Adrenal gland (tissue), 19 donors: ENCODE measurements at places on chromosomes 5 and 9. TPM values are rescaled to one million over a fixed set of nuclear protein-coding genes. Genes with fewer than 3 reads are reported as not detected.

DNA sequence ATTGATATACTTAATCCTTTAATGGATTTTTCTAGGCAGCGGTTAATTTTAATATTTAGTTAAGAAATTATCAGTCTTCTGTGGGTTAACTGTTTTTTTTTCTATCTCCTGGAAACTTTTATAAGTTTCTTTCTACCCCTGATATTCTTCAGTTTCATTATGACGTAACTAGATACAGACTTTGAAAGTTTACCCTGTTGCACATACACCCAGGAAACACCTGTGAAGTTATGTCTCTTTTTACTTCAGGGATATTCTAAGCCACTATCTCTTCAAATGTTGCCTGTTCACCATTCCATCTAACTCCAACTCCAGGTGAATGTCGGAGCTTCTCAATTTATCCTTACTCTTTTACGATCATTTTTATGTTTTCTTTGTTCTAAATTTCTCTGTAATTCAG, 329.0 kb downstream of the ICE1 start:
- DNase-seq, result no peak

DNA sequence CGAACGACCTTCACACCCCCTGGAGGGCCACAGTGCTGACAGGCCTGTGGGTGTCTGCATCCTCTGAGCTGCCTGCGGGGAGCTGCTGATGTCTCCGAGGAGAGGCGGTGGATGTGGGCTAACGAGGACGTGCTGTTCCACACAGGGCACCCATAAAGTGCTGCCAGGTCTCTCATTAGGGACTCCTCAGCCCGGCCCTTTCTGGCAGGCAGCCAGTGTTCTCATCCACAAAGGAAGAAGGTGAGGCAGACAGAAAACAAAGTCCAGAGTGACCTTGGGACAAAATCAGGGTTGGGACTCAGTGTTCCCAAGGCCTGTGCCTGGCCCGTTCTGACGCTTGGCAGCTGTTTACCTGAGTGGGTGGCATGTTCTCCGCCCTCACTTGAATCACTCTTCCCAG, 29.3 kb downstream of the CARTPT start:
- DNase-seq, result peak; percentile 56

GRCh38 chr9:131330814-131331600, 41.5 kb downstream of the PLPP7 start:
- DNase-seq, result no peak

Gene GFI1B
- not detected for total RNA-seq

GRCh38 chr9:83965350-83966208, 14.4 kb downstream of the HNRNPK start:
- no peak for DNase-seq

DNA sequence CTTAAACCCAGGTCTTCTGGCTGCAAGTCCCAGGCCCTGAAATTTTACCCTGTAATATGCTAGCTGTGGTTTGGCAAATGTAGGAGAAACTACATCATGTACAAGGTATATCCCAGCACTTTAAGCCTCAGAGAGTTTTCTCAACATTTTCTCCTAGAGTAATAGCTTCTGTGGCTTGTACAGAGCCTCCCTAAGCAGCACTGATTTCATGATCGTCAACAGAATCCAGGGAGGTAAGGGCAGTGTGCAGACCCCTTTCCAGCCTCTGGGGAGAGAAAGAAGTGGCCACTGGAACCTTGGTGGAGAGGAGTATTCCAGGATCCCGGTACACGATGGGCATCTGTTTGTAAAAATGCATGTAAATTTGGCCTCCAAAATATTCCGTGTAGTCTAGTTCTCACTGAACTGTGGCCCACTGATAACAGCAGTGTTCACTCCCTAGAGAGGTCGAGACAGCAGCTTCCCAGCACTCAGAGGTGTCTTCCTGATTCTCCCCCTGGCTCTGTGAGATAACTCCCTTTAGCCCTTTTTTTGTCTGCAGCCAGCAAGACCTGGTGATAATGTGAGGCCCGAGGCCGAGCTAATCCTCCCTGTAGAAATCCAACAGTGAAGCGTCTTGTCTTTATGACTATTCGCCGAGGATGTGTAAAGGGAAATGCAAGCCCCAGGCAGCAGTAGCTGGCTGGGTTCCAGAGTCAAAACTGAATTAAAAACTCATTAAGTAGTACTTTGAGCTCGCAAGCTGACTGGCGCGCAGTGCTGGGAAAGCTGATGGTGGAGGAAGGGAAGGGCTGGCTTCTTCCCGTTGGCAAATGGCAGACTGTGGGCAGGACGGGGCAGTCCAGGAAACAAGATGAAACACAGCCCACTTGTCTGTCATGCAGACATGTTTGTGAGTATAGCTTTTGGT, 59.0 kb downstream of the MAP1B start:
- peak; percentile 39 for DNase-seq

DNA sequence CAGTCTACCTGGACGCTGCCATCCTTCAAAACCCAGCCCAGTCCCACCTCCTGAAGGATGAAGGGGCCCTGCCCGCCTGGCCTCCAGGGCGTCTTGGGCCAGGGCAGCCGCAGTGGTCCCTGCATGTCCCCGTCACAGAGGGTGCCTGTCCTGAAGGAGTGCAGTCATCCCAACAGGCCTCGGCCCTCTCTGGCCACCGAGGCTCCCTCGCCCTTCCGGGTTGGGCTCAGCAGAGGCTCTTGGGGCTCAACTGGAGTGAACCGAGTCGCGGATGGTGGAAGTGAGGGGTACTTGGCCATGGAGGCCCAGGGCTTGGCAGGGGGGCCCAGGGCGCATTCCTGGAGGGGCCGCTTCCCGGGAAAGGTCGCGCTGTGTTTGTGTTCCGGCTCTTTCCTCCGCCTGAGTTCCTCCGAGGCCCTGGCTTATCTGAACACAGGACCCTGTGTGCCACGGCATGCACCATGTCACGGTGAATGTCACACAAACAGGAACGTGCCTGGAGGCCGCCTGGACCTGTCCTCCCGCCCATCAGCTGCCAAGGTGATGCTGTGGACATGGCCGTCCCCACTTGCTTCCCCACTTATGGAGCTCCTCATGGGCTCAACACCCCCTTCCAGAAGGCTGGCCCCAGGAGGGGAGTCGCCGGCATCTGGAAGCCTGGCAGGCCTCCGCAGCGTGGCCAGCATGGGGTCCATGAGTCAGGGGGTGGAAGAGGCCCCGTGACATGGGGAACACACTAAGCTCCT, 25.7 kb upstream of the OBP2B start:
- DNase-seq, result no peak

- DNase-seq, result no peak
These were observed 123.0 kb downstream of the EGFLAM start for GRCh38 chr5:38381361-38381760.

DNA sequence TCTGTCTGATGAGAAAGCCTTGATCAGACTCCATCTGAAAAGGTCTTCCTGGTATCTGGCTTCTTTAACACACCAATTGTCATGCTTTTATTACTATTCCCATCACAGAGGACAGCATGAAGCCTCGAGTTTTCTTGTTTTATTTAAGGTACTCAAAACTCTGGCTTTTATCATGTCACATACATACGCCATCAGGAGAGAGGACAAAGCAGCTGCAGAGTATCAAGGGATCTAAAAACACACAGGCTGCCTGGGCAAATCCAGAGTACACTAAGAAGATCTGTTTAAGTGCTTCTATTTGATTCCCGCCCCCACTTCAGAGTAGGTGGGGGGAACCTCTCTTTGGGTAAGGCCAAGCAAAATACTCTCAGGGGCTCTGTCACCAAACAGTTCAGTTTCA, 277.2 kb downstream of the SPOCK1 start:
- no peak for DNase-seq

Gene MOB3B
- total RNA-seq, result 5.0 TPM

GRCh38 chr9:91191411-91192380, 170.0 kb downstream of the AUH start:
- no peak for DNase-seq

- no peak for DNase-seq
These were observed 23.4 kb downstream of the URM1 start for GRCh38 chr9:128394379-128395168.

DNA sequence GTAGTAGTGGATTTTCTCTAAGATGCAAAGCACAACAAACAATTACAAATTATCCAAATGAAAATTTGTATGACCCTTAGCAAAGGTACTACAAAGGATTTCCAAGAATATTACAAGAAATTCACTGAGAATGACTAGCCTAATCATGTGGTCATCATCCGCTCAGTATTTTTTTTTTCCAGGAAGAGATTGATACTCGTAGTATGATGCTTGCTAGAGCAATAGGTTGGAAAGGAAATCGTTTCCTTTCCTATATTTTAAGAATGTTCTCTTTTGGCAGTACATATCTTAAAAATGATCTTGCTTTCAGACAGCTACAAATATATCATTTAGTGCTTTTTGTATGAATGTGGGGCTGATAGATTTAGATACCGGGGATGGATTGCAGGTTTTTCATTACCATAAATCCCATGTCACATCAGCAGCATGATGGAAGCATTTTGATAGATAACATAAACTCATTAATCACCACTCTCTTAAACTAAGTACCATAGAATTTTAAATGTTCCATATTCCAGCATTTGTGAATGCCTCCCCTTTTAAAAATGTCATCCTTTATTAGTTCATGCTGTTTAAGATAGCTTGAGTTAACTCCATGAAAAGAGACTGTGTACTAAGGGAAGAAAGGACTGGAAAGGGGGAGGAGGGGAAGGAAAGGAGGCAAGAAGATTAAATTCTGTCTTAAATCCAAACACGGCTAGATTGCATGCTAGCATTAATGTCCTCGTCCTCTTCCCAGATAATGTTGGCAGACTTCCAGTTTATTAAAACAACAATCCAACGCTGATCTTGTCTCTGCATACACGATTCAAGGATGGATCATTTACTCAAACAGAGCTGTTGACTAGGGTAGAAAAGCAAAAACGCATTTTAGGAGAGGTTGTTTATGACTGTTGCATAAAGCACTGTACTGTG, 311.7 kb upstream of the ZNF608 start:
- no peak for DNase-seq

DNA sequence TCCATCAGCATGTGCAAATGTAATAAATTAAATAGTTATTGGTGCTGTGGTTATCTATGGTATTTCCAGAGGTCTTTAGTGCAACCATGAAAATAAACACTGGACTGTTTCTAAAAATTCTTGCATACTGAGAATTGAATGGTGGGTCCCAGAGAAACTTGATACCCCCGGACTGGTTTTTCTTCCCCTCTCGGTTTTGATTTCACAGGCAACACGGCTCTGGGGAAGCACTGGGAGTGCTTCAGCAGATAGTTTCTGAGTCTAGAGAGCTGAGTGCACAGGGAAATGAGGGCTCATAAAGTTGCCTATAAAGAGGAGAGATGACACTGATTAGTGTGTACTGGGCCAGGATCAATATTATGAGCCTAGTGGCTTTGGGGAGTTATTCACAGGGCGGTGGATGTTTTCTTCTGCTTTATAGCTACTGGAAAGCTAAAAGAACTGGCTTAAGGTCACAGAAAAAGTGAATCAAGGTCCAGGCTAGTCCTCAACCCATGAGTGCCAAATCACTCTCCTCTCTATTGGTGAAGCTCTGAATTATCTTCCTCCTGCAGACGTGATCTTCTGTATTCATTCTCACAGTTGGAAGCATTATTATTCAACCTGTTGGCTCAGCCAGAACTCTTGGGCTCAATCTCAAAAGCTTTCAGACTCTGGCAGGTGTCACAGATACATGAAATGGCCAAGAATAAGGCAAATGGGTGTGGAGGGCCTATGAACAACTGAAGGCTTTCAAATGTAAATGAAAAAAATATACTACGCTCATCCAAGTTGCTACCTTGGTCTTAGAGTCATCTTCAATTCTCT, 170.2 kb upstream of the HMHB1 start:
- no peak for DNase-seq

- DNase-seq, result no peak
These were observed 133.4 kb downstream of the UGCG start for GRCh38 chr9:112029921-112030444.

- DNase-seq, result no peak
These were observed 1339.3 kb upstream of the C9orf72 start for GRCh38 chr9:28912621-28913020.

Gene GPRIN1
- total RNA-seq, result 0.90 TPM

Gene SUSD3
- total RNA-seq, result 4.9 TPM

- DNase-seq, result no peak
These were observed 27.2 kb downstream of the NDUFAF2 start for GRCh38 chr5:60972231-60972630.

Gene IL3
- total RNA-seq, result not detected

Gene DMRT3
- total RNA-seq, result not detected

Gene ZNF483
- total RNA-seq, result 25.1 TPM

DNA sequence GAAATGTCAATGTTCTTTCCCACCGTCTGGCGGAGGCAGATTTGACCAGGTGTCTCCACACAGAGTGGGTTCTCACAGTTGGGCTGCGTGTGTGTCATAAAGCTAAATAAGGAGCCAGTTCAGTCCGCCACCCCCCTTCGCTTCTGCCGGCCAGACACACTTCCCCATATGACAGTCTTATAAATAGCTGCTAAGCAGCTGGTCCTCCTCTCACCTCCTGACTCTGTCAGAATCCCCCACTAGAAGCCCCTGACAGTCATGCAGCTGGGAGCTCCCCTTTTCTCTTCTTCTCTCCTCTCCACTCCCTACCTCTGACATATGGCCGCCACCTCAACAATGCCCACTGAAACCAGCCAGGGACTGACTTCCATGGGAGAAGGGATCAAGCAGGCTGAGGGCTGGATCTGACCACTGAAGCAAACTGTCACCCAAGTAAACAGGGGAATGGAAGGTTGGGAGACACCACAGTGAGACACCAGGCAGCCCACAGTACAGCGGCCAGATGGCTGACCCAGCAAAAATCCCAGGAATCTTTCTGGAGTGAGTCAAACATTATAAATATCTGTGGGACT, 141.9 kb upstream of the EFNA5 start:
- no peak for DNase-seq

DNA sequence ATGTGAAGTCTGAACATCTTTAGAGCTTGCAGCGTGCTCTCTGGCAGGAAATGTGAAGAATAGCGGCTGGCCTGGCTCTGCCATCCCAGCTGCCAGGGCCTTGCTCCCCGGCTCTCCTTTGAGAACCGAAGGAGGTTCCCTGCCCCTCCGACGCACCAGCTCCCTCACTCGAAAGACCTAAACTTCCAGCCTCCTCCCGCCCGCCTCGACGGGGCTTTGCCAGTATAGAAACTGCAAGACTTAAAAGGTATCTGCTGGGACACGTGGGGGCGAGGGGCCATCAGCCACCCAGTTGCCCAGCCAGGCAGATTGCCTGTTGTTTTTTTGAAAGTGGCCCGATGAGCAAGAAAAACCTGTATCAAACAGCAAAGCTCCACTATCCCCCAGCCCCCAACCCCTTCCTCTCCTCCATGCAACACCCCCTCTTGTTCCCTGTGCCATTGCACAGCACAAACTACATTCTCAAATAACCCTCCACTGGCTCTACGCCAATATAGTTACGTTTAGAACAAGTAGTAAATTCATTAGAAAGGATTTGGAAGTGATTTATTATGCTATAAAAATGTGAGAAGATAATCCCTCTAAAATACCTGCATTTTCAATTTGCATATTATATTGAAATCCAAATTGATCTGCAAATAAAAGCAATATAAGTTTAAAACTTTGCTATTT, 331.9 kb downstream of the MED10 start:
- DNase-seq, result no peak

Gene GABRA6
- not detected for total RNA-seq
